Panc1 (cell line): ENCODE measurements at places on chromosomes 7 and 10.

- DNase-seq, result no peak
These were observed 111.0 kb upstream of the ANLN start for GRCh38 chr7:36278620-36279172.

DNA sequence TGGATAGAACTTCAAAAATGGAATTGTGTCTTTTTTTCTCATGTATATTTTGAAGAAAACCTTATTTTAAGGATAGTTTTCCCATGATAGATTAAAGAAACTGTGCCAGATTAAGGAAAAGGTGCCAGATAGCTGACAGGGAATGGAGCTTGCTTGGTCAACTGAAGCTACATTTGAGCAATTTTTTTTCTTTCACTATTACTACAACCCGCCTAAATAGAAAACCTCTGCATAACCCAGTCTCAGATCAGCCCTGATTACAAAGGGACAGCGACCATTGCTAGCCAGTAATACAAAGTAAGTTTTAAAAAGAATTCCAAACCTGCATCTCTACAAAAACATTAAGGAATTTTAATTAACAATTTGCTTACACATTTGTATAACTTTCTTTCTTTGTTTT is 1123.4 kb upstream of the LRRTM3 start:
- no peak for DNase-seq

DNA sequence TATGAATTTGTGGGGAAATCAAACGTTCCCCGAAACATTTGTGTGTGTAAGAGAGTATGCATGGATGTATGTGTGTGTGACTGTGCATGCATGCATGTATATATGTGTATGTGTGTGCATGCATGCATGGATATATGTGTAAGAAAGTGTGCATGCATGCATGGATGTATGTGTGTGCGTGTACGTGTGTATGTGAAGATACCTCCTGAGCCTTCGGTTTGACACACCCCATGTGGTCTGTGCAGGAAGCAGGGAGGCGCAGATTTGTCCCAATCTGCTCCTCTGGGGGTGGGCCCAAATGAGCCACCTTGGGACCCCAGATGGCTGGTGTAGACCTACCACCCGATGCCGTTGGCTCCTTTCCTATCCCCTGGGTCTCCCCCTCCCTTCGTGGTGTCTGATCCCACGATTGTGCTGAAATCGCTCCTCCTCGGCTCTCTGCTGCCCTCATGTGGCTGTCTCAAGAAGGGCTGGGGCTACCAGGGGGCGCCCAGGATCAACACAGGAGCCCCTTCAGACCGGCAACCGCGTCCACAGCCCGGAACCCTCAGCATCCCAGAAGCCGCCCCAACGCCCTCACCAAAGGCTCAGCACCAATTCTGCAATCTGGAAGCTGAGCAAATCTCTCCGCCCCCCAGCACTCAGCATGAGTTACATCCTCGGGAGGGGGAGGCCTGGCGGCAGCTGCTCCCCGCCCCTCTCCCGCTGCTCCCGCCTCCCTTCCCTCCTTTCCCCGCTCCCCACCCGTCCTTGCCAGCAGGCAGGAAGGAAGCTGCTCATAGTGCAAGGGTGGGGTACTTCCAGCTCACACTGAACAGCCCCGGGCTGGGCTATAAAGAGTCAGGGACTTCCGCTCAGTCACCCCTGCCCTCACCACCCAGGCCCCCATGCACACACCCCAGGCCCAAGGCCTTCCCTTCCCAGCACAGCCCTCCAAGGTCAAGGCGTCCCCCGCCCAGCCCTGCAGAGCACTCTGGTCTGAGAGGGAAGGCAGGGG is 2.3 kb upstream of the NOS3 start:
- DNase-seq, result no peak

- DNase-seq, result no peak
These were observed 127.4 kb upstream of the TEX47 start for GRCh38 chr7:88922944-88923343.

- DNase-seq, result no peak
These were observed 11.3 kb upstream of the SAMD9L start for GRCh38 chr7:93159490-93159889.

DNA sequence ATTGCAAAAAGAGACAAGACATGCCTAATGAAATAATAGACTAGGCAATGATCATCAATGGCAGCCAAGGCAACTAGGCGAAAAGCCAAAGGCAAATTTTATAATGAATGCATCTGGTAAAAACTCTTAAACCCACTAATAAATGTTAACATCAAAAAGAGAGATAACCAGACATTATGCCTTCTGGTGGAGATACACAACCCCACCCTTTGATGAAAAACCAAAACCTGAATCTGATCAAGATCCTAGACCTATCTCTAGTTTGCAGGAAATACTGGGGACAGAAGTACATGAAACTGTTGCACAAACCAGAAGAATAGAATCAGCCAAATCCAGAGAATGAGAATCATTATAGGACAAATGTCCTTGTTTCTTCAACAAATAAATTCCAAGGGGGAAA is 22.0 kb upstream of the GSAP start:
- DNase-seq, result no peak

GRCh38 chr7:128217030-128217805 is 23.9 kb upstream of the LEP start:
- DNase-seq, result no peak

DNA sequence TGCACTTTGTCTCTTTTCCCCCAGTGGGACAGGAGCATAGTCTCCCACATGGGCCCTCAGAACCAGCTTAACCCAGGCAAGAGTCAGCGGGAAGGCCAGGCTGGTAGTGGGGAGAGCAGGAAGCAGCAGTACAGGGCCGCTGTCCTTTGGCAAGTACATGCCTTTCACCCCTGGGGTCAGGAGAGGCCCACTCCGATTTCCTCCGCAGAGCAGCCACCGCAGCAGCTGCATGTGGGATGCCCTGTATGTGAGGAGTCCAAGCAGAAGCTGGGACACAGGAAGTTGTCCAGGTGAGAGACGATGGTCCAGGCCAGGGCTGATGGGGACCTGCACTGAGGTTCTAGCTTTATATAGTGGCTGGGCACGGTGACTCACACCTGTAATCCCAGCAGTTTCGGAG is 36.7 kb upstream of the GALNTL5 start:
- DNase-seq, result no peak

DNA sequence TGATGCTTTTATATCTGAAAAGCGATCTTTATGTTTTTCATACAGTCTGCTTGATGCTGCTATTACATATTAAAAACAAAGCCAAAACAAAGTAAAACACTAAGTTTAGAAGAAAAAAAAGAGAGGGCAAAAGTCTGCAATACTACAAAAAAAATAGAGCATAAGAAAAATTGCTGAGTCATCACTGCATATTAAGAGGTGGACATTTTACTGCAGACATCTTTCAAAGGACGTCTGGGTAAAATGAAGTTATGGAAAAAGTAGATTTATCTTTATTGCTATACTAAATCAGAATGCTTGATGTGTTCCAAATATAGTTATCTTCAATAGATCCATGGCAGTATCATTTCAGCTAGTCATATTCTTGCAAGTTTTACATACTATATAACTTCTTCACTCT is 172.0 kb downstream of the MAGI2 start:
- no peak for DNase-seq

DNA sequence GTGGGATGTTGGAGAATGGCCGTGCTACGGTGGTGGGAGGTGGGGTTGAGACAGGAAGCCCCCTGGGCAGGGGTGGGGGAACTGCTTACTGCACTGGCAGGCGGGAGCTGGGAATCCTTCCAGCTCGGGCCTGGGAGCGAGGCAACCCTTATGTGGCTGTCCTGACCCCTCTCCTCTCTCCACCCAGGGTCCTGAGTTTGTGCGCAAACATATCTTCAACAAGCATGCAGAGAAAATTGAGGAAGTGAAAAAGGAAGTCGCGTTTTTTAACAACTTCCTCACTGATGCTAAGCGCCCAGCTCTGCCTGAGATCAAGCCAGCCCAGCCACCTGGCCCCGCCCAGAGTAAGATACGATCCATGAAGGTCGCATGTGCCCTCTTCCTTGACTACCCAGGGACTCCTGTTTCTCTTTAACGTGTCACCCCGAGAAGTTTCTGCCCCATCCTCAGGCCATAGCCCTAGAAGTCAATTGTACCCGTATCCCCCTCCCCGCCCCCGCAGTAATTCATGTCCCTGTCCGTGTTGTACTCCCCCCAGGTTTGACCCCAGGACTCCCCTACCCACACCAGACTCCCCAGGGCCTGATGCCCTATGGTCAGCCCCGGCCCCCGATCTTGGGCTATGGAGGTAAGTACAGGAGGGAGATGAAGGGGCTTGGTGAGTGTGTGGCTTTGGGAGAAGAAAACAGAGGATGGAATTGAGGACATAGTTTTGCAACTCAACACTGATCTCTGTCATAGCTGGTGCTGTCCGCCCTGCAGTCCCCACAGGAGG is 1.8 kb downstream of the UFSP1 start:
- no peak for DNase-seq
